ENCODE measurements at places on chromosomes 3 and 15. TPM values are rescaled to one million over a fixed set of nuclear protein-coding genes. Genes with fewer than 3 reads are reported as not detected.

Gene RTP1
- not detected for total RNA-seq

Gene CRTAP
- 201 TPM for total RNA-seq

Gene AADAC
- 88.5 TPM for total RNA-seq

Gene SPATA16
- not detected for total RNA-seq

Gene CLDN18
- total RNA-seq: 73.0 TPM

Gene KCNMB3
- 2.6 TPM for total RNA-seq

Gene FURIN
- 67.9 TPM for total RNA-seq

Gene KNG1
- total RNA-seq: 88.9 TPM

Gene ZMYND10
- 0.44 TPM for total RNA-seq

Gene EIF3J
- total RNA-seq: 52.9 TPM

Gene AQR
- total RNA-seq: 31.0 TPM

Gene CAMK2N2
- total RNA-seq: not detected

Gene CLDN1
- total RNA-seq: 123 TPM

Gene CCDC80
- 27.1 TPM for total RNA-seq

Gene KLHL40
- not detected for total RNA-seq

Gene ULK3
- total RNA-seq: 40.4 TPM

Gene AADACL2
- 0.10 TPM for total RNA-seq

Gene LRRC2
- total RNA-seq: 0.28 TPM

Gene ITIH3
- total RNA-seq: 53.6 TPM

Gene SLC35G2
- total RNA-seq: 1.5 TPM

Gene WDR93
- total RNA-seq: 0.13 TPM

Gene TRIM42
- not detected for total RNA-seq

Gene ZNF501
- total RNA-seq: 2.6 TPM

Gene SPATA12
- 0.08 TPM for total RNA-seq

Gene TJP1
- 88.7 TPM for total RNA-seq

Gene LMCD1
- total RNA-seq: 185 TPM

Gene FGD5
- 2.6 TPM for total RNA-seq

Gene ACVR2B
- 13.1 TPM for total RNA-seq

Gene ZKSCAN7
- total RNA-seq: 9.9 TPM

Gene EBLN2
- total RNA-seq: 9.3 TPM

Gene AGBL1
- not detected for total RNA-seq

Gene CTXND1
- total RNA-seq: 1.0 TPM

Gene USF3
- 18.8 TPM for total RNA-seq

Gene MUC20
- 3.5 TPM for total RNA-seq

Gene RAB6B
- 9.1 TPM for total RNA-seq

Gene CSTA
- total RNA-seq: not detected

Gene OSTN
- total RNA-seq: 11.3 TPM

Gene CCDC39
- not detected for total RNA-seq

Gene TTLL13
- total RNA-seq: not detected

Gene SPINK8
- not detected for total RNA-seq

Gene OR4F15
- not detected for total RNA-seq

Gene A4GNT
- total RNA-seq: 0.67 TPM

Gene EFHB
- total RNA-seq: 0.70 TPM

Gene NPAP1
- total RNA-seq: 1.2 TPM

Gene MTFMT
- 15.4 TPM for total RNA-seq

Gene IL1RAP
- total RNA-seq: 46.5 TPM

Gene SLC38A3
- 22.6 TPM for total RNA-seq

Gene CHDH
- total RNA-seq: 30.1 TPM

Gene CCR3
- not detected for total RNA-seq

Gene SLC25A20
- 61.3 TPM for total RNA-seq

Gene NANOGP8
- not detected for total RNA-seq

Gene PLSCR1
- 109 TPM for total RNA-seq

Gene LMAN1L
- total RNA-seq: not detected

Gene ITPKA
- 18.5 TPM for total RNA-seq

Gene SLC28A1
- total RNA-seq: 2.7 TPM

Gene FEZF2
- total RNA-seq: not detected
